ENCODE measurements at places on chromosomes 6 and 20.

GRCh38 chr6:9100869-9101580 is 665.7 kb upstream of the SLC35B3 start:
- DNase-seq: no peak

DNA sequence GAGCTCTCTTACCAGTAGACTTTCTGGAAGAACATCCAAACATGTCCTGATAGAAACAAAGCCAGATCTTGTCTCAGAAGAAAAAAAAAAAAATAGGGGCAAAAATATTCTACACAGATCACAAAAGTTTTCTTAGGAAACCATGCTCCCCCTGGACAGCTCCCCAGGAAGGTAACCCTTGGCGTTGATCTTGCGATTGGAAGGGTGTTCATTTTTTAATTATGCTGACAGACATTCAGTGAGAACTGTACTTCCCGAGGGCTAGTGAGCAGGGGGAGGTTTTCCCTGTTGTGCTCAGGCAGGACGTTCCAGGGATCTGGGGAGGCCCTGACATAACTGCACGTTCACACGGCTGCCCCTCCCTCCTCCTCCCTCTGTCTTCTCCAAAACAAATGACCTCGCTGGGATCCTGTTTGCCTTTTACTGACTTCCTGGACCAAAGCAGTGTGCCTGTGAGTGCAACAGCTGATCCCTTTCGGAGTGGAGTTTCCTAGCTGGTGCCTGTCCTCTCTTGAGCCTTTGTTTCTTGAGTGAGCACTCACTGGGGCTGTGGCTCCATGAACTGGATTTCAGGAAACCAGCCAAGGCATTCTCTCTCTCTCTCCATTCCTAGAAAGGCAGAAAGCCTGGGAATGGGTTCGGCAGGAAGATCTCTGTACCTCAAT is 46.7 kb downstream of the MARCKS start:
- no peak for DNase-seq

DNA sequence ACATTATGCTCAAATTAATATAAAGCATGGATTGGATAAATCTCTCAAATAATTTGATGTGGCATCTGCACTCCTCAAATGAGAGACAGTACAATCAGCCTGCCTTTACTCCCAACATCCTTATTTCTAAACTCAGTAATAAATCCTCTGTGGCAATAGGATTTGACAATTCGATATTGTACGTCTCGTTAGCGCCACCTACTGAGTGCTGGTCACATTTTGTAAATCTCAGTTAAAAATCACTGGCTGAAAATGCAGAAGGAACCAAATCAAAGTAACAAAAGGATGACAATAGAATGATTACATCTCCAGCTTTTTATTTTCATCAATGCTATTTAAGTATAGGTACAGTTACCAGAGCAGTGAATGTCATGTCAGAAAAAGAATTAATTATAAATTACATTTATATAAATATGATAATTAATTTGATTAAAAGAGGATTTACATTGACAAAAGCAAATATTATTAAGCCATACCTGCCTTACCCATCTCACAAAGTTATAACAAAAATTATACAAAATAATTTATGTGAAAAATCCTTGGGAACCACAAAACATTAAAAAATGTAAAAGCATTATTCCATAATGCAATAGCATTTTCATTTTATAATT is 20.2 kb upstream of the GJE1 start:
- no peak for DNase-seq

- no peak for DNase-seq
Measured at GRCh38 chr20:37152284-37152683, 26.8 kb upstream of the RPN2 start.

DNA sequence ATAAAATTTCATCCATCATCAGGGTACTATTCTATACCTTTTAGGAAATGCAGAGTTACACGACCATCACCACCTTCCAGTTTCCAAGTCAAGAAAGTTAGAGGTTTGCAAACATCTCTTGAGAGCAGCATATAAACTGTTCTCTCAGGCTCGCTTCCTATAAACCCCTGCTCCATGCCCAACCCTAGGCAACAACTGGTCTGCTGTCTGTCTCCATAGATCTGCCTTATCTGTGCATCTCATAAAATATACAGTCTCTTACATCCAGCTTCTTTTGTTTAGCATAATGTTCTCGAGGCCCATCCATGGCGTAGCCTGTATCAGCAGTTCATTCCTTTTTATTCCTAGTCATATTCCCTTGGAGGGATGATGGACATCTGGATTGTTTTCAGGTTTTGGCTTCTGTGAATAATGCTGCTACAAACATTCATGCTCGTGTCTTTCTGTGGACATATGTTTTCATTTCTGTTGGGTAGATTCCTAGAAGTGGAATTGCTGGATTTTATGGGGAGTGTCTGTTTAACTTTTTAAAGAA is 6.1 kb downstream of the PTPRT start:
- no peak for DNase-seq

DNA sequence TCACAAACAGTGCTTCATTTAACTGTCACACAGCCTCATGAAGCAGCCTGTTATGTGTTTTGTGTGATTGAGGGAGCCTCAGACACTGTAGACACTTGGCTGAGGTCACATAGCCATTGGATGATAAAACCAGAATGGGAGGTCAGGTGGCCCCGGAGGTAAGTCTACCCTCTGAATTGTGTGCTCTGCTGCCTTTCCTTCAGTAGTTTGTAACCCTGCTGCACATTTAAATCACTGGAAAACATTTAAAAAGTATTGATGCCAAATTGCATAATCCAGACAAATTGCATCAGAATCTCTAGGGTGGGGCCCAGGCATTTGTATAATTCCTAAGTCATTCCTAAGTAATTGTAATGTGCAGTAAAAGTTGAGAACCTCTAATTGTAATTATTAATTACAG is 85.2 kb upstream of the ECI2 start:
- DNase-seq: no peak

- no peak for DNase-seq
Measured at GRCh38 chr6:121413879-121414278, 21.6 kb upstream of the GJA1 start.

DNA sequence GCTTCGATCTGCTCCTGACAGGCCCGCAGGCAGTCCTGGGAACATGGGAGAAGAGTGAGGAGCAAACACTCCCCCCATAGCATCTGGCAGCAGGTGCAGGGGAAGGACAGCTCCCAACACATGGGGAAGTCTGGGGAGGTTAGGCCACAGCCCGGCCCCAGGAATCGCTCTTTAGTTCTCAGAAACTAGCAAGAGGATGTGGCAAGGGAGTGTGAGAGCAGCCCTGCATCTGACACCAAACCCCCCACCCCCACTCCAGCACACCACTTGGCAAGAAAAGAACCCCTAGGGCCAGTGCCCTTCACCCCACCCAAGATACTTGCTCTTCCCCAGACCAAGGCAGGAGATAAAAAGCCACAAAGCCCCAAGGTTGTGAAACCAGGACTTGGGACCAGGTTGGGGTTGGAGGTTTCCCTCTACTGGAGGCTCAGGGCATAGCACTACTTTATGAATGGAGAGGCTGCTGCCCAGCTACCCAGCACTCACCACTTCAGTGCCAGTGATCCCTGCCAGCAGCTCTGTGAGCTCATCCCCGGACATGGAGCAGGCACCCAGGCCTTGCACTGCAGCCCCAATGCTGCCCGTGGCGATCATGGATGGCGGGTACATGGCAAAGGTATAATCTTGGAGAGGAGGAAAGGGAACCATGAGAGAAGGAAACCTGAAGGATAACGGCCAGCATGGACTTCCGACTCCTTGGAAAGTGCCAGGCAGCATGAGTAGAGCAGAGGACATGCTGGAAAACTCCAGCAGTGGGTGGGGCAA is 5.4 kb downstream of the CCND3 start:
- no peak for DNase-seq

DNA sequence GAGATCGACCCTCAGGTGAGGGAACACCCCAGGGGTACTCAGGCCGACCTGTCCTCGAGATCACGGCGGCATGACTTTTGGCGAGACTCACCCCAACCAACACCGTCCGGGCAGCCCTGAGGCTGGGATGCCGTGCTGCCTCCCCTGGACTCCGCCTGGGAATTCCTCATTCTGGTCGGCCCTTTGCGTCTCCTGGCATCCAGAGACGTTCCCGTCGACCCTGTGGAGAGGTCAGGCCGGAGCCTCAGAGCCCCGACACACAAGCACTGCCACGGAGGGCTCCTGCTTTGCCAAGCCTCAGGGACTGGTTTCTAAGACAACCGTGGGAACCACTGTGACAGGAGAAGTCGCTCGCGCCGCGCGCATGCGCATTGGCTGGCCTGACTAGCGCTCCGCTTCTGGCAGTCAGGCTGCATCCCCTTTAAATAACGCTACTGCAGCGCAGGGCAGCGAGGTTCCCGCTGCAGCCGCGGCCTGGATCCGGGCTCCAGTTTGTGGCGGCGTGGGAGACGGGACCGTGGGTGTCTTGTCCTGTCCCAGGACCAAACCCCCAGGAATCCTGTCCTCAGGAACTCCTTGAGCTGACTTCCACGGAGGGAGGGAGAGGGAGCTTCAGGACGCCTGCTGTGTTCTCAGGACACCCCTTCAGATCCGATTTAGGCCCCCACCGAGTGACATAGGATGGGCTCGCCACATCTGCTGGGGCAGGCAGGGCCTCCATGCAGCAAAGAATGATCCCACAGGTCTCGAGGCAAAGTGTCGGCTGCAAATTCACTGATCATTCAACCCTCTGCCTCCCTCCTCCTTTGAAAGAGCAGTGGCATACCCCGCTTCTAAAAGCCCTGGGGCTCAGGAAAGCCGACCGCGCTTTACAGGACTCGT is 163.2 kb upstream of the ZNF337 start:
- DNase-seq: peak; percentile 93

- no peak for DNase-seq
Measured at GRCh38 chr20:10649080-10649796, 24.6 kb downstream of the JAG1 start.

DNA sequence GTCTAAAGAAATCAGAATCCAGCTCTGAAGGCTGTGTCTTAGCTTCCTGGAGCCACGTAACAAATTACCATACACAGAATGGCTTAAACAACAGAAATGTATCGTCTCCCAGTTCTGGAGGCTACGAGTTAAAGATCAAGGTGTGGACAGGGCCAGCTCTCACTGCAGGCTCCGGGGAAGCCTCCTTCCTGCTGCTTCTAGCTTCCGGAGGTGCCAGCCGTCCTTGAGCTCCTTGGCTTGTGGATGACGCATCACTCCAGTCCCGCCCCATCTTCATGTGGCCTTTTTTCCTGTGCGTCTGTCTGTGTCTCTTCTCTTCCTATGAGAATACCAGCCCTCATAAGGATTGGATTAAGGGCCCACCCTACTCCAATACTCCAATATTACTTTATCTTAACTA is 319.1 kb upstream of the QKI start:
- DNase-seq: no peak

GRCh38 chr20:33282991-33283555 is at the start of gene BPIFB1:
BPIFB1 (plus strand) TSS chr20:33283214; CDS start chr20:33286074, 2,860 bp downstream.
- DNase-seq: no peak

DNA sequence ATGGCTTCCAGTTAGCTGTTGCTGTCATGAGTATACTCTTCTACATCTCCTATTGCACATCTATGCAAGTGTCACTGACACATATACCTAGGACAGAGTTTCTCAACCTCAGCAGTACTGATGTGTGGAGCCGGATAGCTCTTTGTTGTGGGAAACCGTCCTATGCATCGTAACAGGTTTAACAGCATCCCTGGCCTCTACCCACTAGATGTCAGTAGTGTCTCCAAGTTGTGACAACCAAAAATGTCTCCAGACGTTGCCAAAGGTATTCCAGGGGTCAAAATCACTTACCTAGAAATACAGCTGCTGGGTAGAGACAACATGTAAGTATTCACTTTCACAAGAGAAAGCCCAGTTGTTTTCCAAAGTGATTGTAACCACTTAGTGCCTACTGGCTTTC is 637.6 kb downstream of the RNF144B start:
- no peak for DNase-seq

GRCh38 chr6:114579486-114579885 is 236.7 kb upstream of the HS3ST5 start:
- DNase-seq: no peak

- DNase-seq: no peak
Measured at GRCh38 chr6:31407699-31408098, 4.3 kb downstream of the MICA start.

GRCh38 chr6:157531986-157532365 is 151.0 kb downstream of the ZDHHC14 start:
- peak; percentile 78 for DNase-seq

DNA sequence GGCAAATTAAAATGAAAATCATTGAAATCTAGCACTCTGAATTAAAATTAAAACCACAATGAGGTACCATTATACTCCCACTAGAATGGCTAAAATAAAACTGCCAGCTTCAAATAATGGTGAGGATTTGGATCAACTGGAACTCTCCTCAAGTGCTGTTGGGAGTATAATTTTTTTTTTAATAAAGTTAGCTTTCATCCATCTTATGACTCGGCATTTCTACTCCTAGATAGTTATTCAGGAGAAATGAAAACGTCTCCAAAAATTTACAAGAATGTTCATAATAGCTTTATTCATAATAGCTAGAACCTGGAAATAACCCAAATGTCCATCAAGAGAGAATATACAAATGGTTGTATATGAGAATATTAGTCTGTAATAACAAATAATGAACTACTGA is 63.2 kb downstream of the ASXL1 start:
- DNase-seq: no peak

GRCh38 chr6:106973018-106973835 is 1.3 kb downstream of the CD24 start:
- no peak for DNase-seq

GRCh38 chr6:88157106-88157505 is 9.0 kb downstream of the CNR1 start:
- no peak for DNase-seq

DNA sequence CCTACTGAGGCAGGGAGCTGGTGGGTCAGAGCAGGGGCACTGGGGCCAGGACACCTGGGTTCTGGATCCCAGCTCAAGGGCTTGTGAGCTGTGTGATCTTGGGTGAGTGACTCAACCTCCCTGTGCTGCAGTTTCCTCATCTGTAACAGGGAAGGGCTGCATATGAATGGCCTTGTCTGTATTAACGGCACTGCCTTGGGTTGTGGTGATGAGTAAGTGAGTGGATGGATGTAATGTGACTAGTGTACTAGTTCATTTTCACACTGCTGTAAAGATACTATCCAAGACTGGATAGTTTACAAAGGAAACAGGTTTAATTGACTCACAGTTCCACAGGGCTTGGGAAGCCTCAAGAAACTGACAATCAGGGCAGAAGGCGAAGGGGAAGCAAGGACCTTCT is 233.5 kb downstream of the TAF4 start:
- no peak for DNase-seq

DNA sequence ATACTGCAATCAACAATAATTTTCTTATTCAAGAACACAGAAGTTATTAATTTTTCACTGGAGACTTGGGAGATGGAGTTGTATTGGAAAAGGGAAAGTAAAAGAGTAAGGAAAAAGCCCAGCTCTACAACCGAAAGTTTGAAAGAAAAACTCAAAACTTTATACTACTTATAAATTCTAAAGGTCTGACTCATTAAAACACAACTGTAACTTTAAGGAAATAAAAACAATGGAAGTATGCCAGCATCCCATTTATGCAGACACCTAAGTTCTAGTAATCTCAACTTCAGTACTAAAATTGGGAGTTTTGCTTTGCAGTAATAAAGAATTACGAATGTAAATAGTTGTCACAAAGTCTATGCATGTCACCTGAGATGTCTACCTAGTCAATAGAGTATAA is 80.6 kb downstream of the IRAK1BP1 start:
- DNase-seq: no peak

GRCh38 chr20:59314997-59315396 is 14.6 kb downstream of the EDN3 start:
- no peak for DNase-seq

- no peak for DNase-seq
Measured at GRCh38 chr20:12243327-12243726, 325.6 kb downstream of the BTBD3 start.
